ENCODE measurements at places on chromosomes 3 and 15. TPM values are rescaled to one million over a fixed set of nuclear protein-coding genes. Genes with fewer than 3 reads are reported as not detected.

GPR149 gene
- not detected for polyA plus RNA-seq

LRTM1 gene
- polyA plus RNA-seq: not detected

CYP8B1 gene
- not detected for polyA plus RNA-seq

TMCO5A gene
- not detected for polyA plus RNA-seq

MITF gene
- polyA plus RNA-seq: 1.7 TPM

CTXN2 gene
- polyA plus RNA-seq: 0.02 TPM

GREM1 gene
- 46.4 TPM for polyA plus RNA-seq

TMEM158 gene
- polyA plus RNA-seq: 76.4 TPM

CCR4 gene
- not detected for polyA plus RNA-seq

NAALADL2 gene
- polyA plus RNA-seq: 1.2 TPM

SLITRK3 gene
- not detected for polyA plus RNA-seq

NRG4 gene
- polyA plus RNA-seq: not detected

IGSF10 gene
- polyA plus RNA-seq: 15.3 TPM

SCAANT1 gene
- polyA plus RNA-seq: not detected
